Sigmoid colon (tissue), 7 donors: ENCODE measurements at places on chromosomes 2 and 18.

GRCh38 chr2:136444323-136444722 is 321.0 kb upstream of the THSD7B start:
- no peak for DNase-seq

DNA sequence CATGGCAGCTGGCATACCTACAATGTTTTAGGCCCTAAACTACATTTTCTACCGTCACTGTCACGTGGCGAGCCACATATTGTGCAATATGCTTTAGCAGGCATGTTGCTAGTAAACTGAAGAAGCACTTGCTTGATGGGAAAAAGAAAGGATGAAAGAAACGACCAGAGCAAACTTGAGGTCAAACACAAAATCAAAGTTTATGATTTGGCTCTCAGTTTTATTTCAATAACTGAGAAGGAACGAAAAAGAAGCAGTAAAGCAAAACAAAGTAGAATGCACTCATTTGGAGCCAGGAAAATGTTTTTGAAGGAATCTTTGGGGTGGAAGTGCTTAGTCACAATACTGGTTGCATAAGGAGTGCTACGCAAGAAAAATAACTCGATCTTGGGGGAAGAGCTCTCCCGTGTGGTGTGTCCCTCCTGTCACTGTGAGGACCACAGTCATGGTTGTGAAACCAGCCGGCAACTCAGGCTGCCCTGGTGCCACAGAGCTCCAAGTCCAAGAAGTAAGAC is 349.8 kb downstream of the RBM43 start:
- peak; percentile 90 for DNase-seq

- no peak for DNase-seq
Measured at GRCh38 chr2:99615247-99615771, 125.5 kb upstream of the REV1 start.

DNA sequence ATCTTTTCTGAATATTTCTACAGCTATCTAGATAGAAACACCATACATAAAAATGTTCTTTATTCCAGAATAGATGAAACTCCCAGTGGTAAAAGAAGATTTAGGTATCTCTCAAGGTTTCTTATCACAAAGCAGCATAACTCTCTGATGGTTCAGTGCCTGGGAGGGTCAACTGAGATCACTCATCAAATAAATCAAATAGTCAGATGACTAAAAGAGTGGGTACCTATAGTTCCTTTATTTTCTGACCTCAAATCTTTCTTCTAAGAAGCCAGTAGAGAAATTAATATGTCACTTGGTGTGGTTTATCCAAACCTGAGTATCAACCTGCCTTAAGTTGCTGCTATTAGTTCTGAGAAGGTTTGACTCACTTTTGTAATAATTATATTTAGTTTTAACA is 120.9 kb downstream of the TMEFF2 start:
- no peak for DNase-seq

- no peak for DNase-seq
Measured at GRCh38 chr2:67771380-67771779, 291.4 kb downstream of the C1D start.

- DNase-seq, result no peak
Measured at GRCh38 chr2:147149575-147150240, 695.1 kb upstream of the ACVR2A start.

DNA sequence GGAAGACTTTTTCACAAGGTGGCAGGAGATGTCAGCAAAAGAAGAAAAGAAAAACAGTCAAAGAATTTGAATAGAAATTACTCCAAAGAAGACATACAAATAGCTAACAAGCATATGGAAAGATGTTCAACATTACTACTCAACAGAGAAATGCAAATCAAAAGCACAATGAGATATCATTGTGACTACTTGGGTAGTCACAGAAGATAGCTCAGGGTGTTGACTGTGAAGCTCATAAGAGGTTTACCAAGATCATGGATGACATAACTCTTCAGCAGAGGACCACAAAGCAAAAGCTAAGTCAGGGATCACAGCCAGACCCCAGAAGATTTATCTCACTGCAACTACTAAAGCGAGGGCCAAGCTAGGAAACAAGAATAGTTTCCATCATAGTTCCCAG is 53.0 kb upstream of the TANK start:
- DNase-seq, result no peak

DNA sequence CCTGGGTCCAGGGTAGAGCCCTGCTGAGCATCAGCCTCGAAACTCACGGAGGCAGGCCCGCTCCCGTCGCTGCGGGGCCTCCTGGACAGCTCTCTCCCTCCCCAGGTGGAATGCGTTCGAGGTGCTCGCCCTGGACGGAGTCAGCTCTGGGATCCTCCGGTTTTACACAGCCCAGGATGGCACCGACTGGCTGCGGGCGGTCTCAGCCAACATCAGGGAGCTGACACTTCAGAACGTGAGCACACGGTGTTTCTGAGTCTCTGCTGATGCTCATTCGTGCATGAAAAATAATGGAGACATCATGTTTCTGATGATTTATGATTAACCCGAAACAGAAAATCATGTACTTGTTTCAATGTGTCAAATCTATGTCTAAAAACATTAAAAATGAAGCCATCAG is 175.5 kb upstream of the TPO start:
- no peak for DNase-seq

DNA sequence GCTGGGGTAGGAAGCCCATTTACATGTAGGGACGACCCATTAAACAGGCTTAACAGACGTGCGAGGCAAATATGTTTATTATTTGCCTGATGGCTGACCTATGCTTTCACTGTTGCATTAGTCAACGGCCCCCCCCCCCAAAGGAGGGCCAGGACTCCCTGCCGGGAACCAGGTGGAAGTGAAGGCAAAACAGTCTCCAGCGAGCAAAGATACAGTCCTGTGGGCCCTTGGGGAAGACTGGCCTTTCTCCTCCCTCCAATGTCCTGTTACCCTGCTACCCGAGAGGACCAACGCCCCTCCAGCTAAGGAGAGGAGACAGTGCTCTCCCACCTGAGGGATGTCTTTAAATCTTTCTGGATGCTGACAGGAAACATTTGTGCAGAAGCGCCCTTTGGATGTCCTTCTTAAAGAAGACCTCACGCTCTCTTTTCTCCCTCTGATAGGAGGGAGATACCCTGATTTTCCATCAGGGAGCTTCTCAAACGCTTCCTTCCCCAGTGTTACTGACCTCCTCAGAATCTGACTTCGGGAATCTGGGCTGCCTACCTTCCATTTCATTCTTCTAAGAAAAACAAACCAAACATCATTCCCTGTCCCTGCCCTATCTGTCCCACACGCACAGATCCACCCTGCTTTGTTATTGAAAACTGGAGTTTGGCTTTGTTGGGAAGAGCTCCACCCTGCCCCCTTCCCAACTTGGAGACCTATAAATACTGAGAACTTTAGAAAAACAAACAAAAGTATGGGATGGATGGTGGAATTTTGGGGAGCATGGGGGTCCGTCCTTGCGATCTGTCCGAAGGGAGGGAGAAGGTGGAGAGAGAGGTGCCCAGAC is 135.9 kb upstream of the SIX3 start:
- DNase-seq, result no peak

DNA sequence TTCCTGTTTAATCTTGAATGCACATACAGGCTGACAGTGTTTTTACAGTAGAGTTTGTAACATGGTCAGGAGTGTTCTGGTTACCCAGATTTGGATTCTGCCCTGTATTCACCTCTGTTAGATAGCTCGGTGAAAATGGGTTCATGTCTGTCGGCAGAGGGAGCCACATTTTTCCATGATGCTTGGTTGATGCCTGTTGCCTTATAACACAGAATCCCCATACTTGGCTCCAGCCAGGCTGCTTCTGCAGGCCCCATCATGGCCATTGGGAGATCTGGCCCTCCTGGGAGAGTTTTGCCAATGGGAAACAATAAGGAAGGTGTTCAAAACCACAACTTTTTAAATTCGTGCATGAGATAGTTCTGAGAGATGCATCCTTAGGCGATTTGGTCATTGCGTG is 78.1 kb downstream of the WDSUB1 start:
- no peak for DNase-seq

DNA sequence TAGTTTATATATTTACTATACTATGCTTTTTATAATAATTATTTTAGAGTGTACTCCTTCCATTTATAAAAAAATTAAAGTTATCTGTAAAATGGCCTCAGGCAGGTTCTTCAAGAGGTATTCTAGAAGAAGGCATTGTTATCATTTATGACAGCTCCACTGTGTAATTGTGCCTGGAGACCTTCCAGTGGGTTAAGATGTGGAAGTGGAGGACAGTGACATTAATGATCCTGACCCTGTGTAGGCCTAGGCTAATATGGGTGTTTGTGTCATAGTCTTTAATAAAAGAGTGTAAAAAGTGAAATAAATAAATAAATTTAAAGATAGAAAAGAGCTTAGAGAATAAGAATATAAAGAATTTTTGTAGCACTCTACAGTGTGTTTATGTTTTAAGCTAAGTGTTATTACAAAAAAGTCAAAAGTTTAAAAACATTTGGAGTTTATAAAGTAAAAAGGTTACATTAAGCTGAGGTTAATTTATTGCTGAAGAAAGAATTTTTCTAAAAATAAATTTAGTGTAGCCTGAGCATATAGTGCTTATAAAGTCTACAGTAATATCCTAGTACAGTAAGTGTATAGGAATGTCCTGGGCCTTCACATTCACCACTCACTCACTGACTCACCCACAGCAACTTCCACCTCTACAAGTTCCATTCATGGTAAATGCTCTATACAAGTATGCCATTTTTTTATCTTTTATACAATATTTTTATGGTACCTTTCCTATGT is 190.0 kb upstream of the SESTD1 start:
- no peak for DNase-seq

DNA sequence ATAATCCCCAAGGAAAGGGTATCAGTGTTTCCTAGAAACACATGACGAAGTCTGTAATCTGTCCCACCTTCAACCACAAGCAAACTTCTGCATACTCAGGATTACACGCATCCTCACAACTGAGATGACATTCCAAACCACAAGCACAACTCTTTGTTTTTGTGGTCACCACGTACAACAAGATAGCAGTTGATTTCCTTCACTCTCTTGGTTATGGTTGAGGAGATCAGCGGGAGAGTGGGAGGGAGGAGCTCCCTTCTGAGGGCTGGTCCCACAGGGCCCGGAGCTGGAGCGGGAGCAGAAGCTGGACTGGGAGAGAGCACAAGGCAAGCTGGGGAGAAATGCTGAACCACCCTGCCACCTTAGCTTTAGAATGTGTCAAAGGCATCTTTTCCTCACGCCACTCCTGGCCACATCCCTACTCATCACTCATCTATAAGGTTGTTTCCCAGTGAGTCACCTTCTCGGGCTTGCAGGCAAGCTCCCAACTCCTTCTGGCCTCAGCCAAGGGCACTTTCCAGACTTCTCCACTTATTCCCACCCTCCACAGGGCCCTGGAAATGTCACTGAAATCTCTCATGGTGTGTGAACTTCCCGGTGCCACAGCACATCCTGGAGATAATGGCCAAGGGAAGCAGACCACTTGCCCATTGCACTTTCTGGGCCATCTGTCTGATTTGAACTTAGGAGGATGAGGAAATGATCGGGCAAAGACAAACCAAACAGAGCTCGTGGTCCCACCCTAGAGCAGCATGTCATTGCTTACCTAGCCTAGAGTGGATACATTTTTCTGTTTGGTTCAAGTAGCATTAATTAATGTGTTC is 98.9 kb upstream of the LGALSL start:
- no peak for DNase-seq

DNA sequence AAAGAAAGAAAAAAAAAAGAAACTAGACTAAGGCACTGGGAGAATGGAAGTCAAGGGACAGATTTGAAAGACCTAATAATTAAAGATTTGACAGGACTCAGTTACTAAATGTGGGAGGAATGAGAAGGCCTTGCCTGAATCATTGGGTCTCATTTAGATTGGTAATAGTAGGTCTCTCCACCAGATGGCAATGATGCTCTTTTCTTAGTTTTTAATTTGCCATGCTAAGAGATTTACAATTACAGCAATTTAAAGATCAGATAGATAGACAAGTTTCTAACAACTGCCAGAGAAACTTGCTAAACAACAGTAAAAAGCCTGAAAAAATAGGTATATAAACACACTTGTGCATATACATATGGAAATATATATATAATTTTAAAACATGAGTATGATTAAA is 153.0 kb downstream of the TMEM247 start:
- DNase-seq, result no peak

GRCh38 chr2:181149056-181149455 is 168.7 kb downstream of the UBE2E3 start:
- no peak for DNase-seq

- no peak for DNase-seq
Measured at GRCh38 chr2:11357428-11357972, 13.1 kb upstream of the ROCK2 start.

DNA sequence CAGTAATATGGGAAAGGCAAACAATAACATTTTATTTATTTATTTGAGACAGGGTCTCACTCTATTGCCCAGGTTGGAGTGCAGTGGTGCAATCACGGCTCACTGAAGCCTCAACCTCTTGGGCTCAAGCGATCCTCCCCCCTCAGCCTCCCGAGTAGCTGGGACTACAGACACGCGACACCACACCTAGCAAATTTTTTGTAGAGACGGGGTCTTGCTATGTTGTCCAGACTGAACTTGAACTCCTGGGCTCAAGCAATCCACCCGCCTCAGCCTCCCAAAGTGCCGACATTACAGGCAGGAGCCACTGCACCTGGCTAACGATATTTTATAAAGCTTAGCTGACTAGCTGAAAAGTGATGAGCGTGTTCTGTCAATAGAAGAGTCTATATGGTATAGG is 17.5 kb upstream of the PLEKHH2 start:
- no peak for DNase-seq

- peak; percentile 68 for DNase-seq
Measured at GRCh38 chr2:204545861-204546735, 823 bp downstream of the PARD3B start.

DNA sequence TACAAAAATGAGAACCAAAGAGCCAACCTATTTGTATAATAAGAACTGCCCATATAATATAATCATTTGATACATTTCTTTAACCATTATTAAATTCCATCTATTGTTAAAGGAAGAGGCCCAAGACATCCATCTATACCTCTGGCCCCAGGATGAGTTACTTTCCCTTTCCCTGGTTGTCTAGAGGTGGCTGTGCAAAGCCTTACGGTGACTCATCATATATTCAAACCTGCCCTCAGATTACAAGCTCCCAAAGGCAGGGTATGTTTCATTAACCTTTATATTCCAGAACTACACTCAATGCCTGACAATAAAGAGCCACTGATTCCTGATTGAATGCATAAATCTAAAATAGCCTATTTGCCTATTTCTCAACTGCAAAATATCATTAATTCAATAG is 105.8 kb upstream of the PID1 start:
- no peak for DNase-seq

GRCh38 chr2:176177580-176178037 is 10.9 kb upstream of the HOXD1 start:
- no peak for DNase-seq

DNA sequence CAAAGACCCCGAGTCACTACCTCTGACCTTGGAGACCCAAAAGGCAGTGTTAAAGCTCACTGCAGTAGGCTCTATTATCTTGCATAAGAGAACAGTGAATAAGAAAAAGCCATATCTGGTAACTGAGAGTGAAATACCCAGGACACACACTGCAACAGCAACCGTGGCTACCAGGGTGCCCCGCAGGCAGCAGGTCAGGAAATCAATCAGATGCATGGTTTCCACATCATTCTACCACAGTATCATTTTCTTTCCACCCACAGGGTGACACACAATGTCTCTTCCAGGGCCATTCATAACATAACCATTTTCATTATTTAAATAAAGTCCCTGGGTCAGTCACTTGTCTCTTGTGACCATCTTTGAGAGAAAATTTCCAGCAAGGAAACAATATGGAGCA is 131.3 kb downstream of the CCBE1 start:
- no peak for DNase-seq

- no peak for DNase-seq
Measured at GRCh38 chr2:150023044-150023443, 435.5 kb upstream of the MMADHC start.

GRCh38 chr2:207830778-207831438 is 61.2 kb upstream of the FZD5 start:
- no peak for DNase-seq
